ENCODE measurements at places on chromosomes 6 and 20.

GRCh38 chr6:10521104-10521808 is at the start of gene GCNT2:
GCNT2 (plus strand) TSS chr6:10521351; CDS start chr6:10528912, 7,561 bp downstream.
- DNase-seq, result no peak

GRCh38 chr6:130473886-130474285 is 108.1 kb downstream of the TMEM200A start:
- no peak for DNase-seq

DNA sequence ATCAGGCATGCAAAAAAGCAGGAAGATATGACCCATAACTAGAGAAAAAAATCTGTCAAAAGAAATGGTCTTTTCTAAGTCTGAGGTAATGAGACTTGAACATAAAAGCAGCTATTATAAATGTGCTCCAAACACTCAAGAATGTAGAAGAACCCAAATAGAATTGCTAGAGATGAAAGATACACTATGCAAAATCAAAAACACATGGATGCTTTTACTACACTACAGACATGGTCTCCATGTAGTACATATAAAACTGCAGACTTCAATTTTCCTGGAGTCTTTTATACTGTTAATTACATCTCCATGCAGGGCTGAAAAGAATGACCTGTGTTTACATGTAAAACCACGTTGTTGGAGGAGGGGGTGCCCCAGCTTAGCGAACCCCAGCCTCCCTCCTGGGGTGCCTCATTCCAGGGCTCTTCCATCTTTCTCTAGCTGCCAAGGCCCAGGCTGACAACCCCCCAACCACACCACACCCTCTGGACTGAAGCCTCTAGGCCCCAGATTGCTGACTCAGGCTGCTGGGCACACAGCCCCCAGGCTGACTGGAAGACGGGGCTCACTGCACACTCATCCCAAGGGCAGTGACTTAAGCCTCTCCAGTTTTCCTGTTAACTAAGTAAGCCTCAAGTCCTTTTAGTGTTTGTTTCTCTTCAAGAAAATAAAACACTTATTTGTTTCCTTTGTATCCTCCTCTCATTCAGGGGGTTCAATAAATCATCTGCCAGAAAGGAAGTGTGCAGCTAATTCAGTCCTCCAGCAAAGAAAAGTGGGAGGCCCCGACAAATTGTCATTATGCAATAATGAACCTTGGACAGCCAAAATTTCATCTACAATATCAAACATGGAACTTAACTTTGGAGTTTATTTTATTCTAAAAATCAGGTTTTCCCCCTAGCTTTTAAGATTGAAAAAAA is 26.0 kb upstream of the PLAGL1 start:
- DNase-seq, result no peak

- DNase-seq, result no peak
Measured at GRCh38 chr20:45306431-45306982, at the start of gene RBPJL. RBPJL (plus strand) TSS chr20:45306840; CDS start chr20:45306923, 83 bp downstream.

- DNase-seq, result no peak
Measured at GRCh38 chr6:134041093-134041492, 11.3 kb downstream of the SLC2A12 start.
